ENCODE measurements at places on chromosomes 1 and 21.
A peak's percentile ranks its signal among the peaks of the same experiment; 100 is the strongest.

DNA sequence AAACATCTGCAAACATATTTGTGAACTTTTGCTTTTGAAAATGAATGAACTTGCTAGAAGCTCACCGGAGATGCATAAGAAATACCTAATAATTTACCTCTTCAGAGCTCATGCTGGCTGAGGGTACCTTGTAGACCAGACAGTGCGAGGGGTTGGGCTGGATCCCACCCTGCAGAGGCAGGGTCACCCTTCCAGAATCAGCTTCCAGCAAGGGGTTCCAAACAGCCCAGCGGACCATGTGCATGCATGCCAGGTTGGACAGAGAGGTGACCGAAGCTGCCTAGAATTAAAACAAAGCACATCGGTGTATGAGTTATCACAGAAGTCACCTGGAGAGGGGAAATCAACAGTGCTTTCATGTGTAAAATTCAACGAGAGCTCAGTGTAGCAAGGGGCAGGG lies 59.2 kb downstream of the NPHP4 start:
- no peak for DNase-seq

GRCh38 chr1:44903011-44903680 lies 60.1 kb upstream of the PTCH2 start:
- DNase-seq: no peak

DNA sequence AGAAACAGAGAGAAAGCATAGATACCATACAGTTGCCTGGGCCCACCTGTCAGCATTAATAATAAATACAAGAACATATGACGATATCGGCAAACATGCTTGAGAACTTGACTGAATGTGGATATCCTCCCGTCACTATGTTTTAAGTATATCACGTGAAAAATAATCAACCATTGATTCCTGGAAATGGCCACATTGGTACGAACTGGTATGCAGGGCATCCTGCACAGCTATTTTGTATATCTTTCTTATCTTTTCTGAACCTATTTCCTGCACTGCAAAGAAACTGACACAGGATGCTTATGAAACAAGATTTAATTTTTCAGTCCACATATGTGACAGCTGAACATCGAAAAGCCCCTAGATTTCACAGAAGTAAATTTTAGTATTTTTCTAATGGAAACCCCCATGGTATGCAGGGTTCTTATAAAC lies 22.8 kb upstream of the RGS1 start:
- DNase-seq: no peak

DNA sequence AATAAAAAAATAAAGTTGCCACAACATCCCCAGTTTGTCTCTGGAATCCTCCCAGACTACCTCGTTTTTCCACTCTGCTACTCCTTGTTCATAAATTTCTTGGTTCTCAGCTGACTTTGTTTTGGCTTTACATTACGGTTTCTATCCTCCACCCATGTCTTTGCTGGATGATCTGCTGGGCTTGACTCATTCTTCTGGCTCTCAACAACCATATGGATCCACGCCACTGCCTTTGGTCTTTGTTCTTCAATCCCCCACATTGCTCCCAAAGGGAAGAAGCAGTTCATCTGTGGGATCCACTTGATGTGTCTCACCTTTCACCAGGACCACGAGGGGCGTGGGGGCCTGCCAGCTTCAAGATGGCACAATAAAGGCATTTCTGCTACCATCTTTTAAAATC lies 67.1 kb upstream of the NBL1 start:
- DNase-seq: no peak

DNA sequence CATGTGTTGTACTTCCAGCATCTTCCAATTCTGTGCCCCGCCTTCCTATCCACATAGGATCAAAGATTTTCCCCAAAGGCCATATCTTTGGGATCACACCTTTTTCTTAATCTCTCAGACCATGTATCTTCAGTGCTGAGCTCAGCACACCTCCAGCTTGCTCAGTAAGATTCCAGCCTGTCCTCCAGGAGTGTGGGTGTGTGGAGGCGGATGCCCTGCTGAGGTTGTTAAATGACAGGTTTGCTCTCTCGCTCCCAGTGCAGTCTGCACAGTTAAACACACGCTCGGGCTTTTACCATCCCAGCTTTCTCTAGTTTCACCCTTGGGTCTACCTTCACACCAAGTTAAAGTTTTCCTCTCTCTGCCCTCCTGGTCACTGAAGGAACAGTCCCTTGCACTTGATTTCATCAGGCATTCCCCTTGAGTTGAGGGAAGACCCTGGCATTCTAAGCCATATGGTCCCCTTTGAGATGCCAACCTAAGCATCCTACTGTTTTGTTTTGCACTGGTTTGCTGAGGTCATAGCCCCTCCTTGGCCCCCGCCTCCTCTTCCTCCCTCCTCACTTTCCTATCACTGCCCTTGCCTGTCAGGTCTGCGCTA lies 13.7 kb downstream of the MYOG start:
- no peak for DNase-seq

- no peak for DNase-seq
Measured at GRCh38 chr1:214146523-214146922, 134.4 kb upstream of the SMYD2 start.

DNA sequence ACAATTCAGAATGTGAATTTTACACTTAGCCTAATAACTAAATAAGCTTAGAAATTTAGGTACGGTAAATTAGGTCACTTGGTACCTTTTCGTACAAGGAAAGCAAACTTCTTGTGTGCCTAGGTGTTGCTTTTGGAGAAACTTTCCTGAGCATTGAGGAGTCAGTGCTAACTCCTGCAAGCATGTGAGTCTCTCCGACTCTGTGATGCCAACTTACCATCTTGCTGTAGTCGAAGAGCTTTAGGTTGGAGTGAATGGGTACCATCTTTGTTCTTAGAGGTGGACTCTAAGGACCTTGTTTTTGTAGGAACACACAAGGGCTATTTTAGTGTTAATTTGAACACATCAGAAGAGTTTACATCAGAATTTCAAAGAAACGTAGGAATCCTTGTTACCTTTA lies 688.9 kb downstream of the USP25 start:
- DNase-seq: no peak

GRCh38 chr1:171948511-171948910 lies 107.2 kb downstream of the DNM3 start:
- DNase-seq: no peak

DNA sequence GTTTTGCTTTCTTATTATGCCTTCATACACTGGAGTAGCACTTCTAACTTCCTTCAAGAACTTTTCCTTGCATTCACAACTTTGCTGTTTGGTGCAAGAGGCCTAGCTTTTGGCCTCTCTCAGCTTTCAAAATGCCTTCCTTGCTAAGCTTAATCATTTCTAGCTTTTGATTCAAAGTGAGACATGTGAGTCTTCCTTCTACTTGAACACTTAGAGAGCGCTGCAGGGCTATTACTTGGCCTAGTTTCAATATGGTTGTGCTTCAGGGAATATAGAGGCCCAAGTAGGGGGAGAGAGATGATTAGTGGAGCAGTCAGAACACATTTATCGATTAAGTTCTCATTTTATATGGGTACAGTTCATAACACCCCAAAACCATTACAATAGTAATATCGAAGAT lies 12.4 kb downstream of the ANGEL2 start:
- no peak for DNase-seq

DNA sequence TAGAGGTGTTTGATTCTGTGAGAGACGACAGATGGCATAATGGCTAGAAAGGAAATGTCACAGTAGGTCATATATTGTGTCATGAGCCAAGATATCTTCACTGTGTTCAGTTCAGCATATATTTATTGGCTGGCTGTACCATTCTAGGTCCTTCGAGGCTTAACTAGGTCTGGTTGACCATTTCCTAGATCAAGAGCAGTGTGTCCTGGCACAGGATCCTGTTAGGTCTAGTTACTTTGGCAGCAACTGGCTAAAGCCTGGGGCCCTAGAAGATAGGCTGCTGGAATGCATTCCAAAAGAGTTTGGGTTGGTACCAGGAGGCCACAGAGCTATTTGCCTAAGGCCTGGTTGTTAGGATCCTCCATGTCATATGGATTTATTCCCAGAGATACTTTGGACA lies 20.9 kb downstream of the ZBTB40 start:
- no peak for DNase-seq

- no peak for DNase-seq
Measured at GRCh38 chr21:27555996-27556395, 589.1 kb upstream of the ADAMTS5 start.

- DNase-seq: no peak
Measured at GRCh38 chr1:107895403-107896191, 69.4 kb downstream of the VAV3 start.

DNA sequence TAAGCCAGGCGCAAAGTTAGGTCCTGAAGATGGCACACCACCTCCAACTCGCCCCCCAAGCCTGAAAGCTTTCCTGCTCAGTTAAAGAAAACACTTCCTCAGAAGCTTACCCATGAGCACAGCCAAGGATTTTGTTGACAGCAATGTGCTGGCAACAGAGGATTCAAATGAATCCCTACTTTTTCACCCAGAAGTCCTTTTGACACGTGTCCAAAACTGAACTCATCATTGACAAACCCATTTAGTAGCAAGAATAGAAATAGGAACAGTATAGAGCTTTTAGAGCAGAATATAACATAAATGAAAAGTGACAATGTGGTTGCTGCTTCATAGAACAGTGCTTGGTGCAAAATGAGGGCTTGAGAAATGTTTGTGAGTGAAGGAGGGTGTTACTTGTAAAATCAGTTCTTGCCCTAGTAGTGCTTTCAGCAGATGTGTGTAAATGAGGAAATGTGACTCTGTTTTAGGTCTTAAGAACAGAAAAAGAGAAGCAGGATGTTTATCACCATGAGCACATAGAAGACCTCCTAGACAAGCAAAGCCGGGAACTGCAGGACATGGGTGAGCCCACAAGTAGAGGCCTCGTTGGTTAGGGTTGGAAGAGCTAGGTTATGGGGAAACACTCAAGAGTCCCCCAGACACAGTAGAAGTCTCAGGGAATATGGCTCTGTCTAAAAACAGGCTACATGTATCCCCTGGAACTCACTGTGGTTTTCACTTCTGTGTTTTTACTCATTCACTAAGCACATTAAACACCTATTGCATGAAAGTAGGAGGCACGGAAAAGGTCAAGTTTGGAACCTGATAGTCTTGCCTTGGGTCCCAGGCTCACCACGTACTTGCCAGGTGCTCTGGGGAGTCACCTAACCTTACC lies 48.6 kb upstream of the TMEM125 start:
- DNase-seq: peak; percentile 84

DNA sequence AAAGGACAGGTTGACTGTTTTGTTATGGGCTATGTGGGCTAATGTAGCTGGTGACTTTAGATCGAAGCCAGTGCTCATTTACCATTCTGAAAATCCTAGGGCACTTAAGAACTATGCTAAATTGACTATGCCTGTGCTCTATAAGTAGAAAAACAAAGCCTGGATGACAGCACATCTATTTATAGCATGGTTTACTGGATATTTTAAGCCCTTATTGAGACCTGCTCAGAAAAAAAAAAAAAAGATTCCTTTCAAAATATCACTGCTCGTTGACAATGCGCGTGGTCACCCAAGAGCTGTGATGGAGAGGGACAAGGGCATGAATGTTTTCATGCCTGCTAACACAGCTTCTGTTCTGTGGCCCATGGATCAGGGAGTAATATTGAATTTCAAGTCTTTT lies 48.1 kb downstream of the CAMSAP2 start:
- DNase-seq: no peak

- no peak for DNase-seq
Measured at GRCh38 chr1:223486366-223486765, 93.2 kb downstream of the CCDC185 start.

- no peak for DNase-seq
Measured at GRCh38 chr1:48617252-48617651, 145.2 kb upstream of the SPATA6 start.

GRCh38 chr1:93749894-93750301 lies 68.3 kb upstream of the BCAR3 start:
- DNase-seq: no peak

GRCh38 chr1:156767879-156768604 lies 707 bp downstream of the PRCC start:
- DNase-seq: no peak

DNA sequence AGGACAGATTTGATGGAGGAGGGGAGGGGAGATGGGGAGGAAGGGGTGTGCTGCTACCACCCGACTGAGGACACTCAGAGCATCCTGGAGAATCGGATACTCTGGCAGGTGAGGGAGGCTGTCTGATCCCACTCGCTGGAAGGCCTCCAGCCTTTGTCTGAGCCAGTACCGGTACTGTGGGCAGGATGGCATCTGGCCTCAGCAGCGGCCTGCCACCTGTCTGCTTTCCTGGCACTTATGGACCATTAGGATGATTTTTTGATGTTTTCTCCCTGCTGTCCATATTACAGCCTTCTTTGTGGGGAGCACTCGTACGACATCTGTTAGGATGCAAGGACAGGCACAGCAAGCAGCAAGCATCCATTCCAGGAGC lies 11.5 kb downstream of the ATP2B4 start:
- no peak for DNase-seq

- DNase-seq: no peak
Measured at GRCh38 chr1:6101826-6102531, 56.3 kb downstream of the KCNAB2 start.

GRCh38 chr1:98949166-98949565 lies 55.5 kb downstream of the PLPPR5 start:
- DNase-seq: no peak

DNA sequence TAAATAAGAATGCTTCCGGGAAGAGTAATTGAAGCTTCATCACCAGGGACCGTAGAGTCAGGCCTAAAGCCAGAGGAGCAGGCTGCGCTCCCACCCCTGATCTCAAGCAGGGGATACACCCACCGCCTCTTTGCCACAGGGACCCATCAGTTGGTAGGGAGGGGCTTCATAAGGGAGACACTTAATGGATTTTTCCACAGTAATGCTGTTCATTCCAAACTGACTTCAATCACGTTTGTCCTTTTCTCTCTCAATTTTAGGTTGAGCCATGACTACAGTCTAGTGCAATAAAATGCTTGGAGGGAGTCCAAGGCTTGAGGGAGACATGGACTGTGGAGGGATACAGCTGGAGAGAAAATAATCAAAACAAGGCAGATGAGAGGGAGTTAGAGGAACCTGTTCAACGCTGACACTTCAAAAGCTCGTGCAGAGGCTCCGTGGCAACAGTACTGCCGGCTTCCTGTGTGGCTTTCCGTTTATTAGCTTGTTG lies 111.5 kb downstream of the SEC16B start:
- DNase-seq: no peak

GRCh38 chr1:247387096-247387495 lies 28.9 kb upstream of the NLRP3 start:
- DNase-seq: no peak

DNA sequence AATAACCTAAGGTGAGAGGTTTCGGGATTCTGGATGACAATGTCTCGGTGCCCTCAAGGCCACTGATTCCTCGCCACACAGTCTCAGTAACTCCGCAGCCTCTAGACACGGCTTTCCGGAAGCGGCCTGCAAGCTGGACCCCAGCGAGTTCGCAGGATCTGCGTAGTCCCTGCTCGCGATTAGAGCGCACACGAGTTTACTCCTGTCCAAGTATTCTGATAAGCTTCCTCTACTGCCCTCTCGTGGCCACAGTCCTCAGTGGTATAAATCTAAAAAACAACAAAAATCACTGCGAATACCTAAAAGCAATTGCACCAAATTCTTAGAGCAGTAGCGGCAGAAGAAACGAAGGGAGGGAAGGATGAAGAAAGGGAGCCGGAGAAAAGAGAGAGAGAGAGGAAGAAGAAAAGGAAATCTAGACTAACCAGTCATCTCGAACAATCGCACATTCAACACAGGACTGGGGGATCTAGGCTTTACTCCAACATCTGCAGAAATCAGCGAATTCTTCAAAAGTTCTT lies 1.1 kb upstream of the PLXNA2 start:
- peak; percentile 47 for DNase-seq

- DNase-seq: no peak
Measured at GRCh38 chr1:110544753-110545152, 25.8 kb upstream of the KCNA10 start.

GRCh38 chr1:229229137-229229720 lies 41.7 kb upstream of the RAB4A start:
- DNase-seq: no peak
